ENCODE measurements at places on chromosomes 7 and 10.

DNA sequence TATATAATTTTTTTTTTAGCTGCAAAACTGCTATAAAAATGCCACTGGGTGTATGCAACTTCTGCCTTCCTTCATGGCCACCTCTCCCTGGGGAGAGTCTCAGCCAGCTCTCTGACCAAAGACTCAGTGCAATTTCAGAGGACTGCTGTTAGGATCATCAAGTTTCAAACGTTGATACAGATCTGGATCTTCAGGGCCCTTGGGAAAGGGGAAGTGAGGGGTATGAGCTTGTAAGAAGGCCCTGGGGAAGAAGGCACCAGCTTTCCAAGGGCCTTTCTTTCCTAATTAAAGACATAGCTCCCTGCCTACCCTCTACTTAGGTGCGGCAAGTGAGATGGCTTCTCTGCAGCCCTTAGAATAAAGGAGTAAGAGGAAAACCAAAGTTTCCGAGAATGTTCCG is 130.4 kb downstream of the CUL2 start:
- DNase-seq, result no peak

DNA sequence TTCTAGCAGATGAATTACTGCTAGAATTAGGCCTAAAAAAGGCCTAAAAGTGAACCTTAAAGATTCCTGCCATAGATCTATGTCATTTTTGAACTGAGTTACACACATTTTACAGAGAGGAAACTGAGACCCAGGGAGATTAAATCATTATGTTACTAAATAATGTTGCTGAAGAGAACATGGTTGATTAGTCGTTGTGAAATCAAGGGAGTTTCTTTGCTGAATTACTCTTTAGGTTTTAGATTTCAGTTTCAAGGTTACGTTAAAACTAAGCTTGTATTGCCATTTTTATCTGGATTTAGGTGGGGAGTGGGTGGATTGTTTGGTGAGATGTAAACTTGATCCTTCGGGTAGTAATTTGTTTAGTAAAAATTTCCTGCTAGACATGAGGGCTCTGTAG is 21.3 kb downstream of the CDK14 start:
- DNase-seq, result no peak

- no peak for DNase-seq
Observed at GRCh38 chr10:122508021-122508420, 46.7 kb downstream of the HTRA1 start.

DNA sequence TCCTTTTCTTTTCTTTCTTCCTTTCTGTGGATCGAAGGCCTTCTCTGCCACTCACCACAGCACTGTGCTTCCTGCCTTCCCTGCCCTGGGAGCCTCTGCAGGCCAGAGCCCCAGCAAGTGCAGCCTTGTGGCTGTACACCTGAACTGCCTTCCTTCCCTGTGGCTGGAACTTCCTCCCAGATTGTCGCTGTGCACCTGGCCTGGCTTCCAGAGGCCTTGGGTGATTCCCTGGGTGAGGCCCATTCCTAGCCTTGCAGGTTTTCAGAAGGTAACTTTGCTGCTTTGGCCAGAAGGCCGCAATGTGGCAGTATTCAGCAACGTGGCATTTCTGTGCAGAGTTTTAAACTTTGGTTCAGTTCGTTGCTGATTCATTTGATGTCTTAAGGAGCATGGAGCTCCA is 50.1 kb upstream of the RASGEF1A start:
- no peak for DNase-seq

- DNase-seq, result no peak
Observed at GRCh38 chr7:1141651-1142050, 18.3 kb downstream of the ZFAND2A start.

DNA sequence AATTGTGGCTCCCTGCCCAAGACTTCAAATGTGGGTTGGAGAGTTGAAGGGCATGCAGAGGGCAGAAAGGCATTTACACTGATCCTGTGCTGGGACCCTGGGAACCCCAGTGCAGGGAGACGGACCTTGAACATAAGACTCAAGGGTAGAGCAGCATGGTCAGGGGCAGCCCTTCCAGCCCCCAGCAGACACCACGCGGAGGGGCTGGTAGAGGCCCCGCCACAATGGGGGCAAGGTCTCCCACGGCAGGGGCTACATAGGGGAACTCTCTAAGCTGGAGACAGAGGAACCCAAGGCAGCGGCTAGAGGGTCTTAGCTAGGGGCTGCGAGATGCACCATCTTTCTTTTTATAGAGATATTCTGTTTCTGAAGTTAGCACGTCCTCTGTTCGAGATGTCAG is 45.2 kb upstream of the EBF3 start:
- DNase-seq, result no peak

DNA sequence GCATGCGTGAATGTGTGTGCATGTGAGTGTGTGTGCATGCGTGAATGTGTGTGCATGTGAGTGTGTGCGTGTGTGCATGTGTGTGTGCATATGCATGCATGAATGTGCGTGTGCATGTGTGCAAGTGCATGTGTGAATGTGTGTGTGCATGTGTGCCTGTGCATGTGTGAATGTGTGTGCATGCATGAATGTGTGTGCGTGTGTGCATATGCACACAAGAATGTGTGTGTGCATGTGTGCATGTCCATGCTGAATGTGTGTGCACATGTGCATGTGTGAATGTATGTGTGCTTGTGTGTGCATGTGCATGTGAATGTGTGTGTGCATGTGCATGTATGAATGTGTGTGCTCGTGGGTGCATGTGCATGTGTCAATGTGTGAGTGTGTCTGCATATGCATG is 42.1 kb upstream of the NUB1 start:
- DNase-seq, result no peak

DNA sequence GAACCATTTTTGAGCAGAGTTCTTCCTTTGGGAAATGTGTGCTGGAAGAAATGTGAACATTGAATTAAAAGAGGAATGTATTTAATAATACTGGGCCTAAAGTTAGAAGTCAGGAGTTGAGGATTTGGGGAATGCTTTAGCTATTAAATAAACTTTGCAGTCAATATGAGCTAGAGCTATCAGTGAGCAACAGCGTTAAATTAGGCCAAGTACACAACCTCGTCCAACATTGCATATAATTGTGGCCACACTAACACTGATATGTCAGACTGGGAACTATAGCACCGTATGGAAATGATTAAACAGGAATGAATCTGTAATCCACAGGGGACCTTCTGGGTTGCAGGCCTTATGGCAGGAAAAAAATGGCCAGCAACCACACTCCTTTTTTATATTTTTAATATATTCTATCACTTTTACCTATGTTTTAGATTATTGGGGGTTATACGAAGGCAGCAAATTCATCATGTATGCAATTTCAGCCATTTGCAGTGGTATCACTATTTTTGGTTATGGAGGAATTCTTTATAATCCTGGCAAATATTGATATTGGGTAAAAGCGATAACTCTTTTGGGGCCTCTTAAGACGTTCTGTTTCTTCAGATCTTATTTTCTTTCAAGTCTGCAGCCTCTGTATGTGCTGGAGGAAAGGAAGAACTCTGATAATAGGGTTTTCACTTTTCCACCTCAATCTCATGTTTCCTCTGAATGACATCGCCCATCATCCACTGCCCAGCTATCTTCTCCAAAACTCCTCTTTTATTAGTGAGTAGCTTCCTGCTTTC is 236.3 kb upstream of the PLXDC2 start:
- no peak for DNase-seq

GRCh38 chr10:89870936-89871335 is 169.5 kb downstream of the KIF20B start:
- DNase-seq, result no peak

DNA sequence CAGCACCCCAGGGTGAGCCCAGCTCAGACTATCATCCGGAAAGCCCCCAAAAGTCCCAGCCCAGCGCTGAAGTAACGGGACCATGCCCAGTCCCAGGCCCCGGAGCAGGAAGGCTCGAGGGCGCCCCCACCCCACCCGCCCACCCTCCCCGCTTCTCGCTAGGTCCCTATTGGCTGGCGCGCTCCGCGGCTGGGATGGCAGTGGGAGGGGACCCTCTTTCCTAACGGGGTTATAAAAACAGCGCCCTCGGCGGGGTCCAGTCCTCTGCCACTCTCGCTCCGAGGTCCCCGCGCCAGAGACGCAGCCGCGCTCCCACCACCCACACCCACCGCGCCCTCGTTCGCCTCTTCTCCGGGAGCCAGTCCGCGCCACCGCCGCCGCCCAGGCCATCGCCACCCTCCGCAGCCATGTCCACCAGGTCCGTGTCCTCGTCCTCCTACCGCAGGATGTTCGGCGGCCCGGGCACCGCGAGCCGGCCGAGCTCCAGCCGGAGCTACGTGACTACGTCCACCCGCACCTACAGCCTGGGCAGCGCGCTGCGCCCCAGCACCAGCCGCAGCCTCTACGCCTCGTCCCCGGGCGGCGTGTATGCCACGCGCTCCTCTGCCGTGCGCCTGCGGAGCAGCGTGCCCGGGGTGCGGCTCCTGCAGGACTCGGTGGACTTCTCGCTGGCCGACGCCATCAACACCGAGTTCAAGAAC is 1.1 kb downstream of the VIM start:
- DNase-seq, result no peak

DNA sequence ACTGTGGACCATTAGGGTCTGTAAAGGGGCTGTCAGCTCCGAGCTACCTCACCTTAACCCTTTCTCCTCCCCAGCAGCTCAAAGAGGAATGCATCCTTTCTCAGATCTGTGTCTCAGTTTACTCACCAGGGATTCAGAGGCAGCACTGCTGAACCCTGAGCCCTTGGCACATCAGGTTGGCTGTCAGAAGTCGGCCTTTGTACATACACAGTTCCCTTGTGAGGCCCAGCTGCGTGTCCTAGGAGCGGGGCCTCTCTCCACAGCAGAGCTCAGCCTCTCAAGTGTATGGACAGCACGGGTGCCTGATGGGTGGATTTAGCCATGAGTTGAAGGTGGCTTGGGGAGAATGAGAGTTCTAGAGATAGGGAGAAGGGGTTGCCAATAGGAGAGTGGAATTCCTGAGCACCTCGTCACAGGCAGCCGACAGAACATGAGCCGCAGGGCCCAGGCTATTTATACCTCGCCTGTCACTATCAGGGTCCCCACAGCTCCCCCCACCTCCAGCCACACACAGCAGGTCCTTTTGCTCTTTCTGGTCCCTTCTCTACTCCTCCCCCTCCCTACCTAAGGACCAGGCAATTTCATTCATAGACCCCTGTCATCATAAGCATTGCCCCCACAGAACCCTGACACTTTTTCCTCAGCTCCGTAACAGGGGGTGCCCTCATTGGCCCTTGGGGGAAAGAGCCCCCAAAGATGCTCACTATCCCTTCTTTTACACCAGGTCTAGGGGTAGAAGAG is 2.1 kb upstream of the FLNC start:
- no peak for DNase-seq

DNA sequence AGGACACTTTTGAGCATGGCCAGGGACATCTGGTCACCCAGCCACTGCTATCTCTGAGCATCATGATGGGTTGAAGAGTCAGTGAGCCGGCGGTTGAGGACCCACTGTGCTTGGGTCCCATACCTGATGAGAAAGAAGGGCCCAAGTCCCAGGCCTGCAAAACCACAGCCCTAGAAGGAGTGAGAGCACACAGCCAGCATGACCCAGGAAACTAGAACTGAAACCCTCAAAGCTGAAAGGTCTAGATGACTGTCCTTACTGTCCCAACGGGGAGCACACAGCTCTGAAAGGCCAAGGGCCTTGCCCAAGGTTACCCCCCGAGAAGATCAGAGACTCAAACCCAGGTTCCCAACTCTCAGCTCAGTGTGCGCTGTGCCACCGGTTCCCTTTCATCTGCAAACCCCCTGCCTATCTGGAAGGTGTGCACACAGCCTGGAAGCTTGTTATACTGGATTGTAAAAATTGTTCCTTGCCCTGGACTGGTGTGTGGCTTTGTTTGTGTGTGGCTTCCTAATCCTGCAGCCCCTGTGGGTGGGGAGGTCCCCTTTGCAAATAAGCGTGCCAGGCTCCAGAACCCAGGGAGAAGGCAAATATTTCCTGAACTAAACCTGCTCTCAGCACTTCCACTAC is 22.6 kb upstream of the PSAP start:
- no peak for DNase-seq

- no peak for DNase-seq
Observed at GRCh38 chr10:97618733-97619132, 14.6 kb downstream of the MORN4 start.

- no peak for DNase-seq
Observed at GRCh38 chr10:32461203-32461602, 15.3 kb downstream of the CCDC7 start.

GRCh38 chr7:1238450-1238882 is 5.8 kb downstream of the UNCX start:
- DNase-seq, result no peak

DNA sequence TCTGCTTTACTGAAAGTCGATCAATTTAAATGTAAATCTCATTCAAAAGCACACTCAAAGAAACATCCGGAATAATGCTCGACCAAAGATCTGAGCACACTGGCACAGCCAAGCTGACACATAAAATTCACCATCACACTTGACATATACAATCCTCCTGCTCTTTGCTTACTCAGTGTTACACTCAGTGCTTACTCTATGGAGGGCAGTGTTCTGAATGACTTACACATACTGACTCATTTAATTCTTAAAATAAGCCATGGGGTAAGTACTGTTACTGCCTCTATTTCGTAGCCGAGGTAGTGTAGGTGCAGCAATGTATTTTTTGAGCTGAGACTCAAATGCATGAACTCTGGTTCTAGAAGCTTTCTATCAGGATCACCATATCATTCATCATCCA is 421.5 kb upstream of the LRRN3 start:
- DNase-seq, result no peak

DNA sequence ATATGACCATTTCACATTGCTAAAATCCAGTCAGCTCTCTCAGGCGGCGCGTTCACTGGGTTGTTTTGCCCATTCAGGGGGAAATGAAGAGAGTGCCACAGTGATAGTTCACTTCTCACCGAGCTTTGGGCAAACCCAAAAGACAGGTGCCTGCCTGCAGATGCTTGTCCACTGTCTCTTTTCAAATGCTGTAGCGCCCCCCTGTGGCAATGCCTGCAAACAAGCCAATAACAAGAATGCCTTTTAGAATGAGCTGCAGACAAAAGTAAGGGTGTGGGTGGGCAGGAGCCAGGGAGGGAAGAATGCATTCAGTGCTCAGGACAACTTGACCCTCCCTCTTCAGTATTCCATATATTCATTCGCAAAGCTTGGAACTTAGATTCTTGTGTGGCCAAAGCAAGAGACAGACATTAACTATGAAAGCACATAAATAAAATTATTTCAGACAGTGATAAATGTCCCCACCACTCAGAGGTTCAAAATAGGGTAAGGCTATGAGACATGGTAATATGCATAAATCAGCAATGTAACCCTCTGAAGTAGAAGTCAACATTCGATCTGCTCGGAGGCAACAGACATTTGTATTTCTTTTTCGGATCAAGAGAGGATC is 86.9 kb downstream of the JAZF1 start:
- no peak for DNase-seq

GRCh38 chr7:138878051-138878450 is 80.1 kb upstream of the ATP6V0A4 start:
- no peak for DNase-seq
